Small intestine (tissue), 16 donors: ENCODE measurements at places on chromosomes 5 and 9. TPM values are rescaled to one million over a fixed set of nuclear protein-coding genes. Genes with fewer than 3 reads are reported as not detected.

The TIMD4 gene
- not detected for polyA plus RNA-seq

DNA sequence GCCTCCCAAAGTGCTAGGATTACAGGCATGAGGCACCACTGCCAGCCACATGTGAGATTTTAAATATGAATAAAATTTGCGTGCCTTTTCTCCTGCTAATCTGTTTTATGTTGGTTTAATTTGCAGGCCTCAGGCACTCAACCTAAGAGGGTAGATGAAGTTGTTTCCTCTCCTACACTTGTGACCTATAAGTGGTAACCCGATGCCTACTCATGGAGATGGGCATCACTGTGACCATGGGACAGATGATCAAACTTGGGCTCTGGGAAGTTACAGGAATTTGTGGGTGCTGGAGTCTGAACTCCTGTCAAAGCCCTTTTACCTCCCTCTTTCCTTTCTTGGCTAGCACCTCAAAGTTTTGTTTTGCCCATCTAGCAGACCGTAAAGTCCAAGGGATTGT lies 1.1 kb downstream of the SLC28A3 start:
- no peak overlapping the region for H3K4me3 ChIP-seq
- DNase-seq, result no peak
- H3K36me3 ChIP-seq, result no peaks in the 10 kb centered on the region
- H3K27ac ChIP-seq, result no peak overlapping the region
- H3K27me3 ChIP-seq, result no peaks in the 10 kb centered on the region

DNA sequence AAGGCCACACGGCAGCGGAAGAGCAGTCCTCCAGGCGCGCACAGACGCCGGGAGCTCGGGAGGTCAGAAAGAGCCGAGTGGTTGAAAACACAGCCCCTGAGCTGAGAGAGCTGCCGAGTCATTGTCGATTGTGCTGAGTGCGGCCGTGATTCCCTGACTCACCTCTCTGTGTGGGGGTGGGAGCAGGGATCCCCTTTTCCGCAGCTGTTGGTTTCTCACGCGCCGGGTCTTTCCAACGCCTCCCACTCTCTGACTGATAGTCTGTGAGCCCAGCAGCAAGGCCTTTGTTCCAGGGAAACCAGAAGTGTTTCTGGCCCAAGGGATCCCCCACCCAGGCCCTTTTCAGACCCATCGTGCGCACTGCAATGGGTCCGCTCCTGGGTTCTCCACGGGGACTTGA lies 97.3 kb downstream of the MRPL36 start:
- H3K4me3 ChIP-seq, result no peak overlapping the region
- no peak for DNase-seq
- H3K4me1 ChIP-seq, result no peaks in the 10 kb centered on the region

The SMIM33 gene
- 1.9 TPM for polyA plus RNA-seq

- H3K4me1 ChIP-seq, result no peaks in the 10 kb centered on the region
- no peak overlapping the region for H3K4me3 ChIP-seq
- H3K27me3 ChIP-seq, result no peaks in the 10 kb centered on the region
- no peak for DNase-seq
These were observed 533.4 kb downstream of the PTPRD start for GRCh38 chr9:10079284-10079964.

The HMCN2 gene
- 10.6 TPM for polyA plus RNA-seq
